HEK293T (cell line): ENCODE measurements at places on chromosomes 3 and 15.

DNA sequence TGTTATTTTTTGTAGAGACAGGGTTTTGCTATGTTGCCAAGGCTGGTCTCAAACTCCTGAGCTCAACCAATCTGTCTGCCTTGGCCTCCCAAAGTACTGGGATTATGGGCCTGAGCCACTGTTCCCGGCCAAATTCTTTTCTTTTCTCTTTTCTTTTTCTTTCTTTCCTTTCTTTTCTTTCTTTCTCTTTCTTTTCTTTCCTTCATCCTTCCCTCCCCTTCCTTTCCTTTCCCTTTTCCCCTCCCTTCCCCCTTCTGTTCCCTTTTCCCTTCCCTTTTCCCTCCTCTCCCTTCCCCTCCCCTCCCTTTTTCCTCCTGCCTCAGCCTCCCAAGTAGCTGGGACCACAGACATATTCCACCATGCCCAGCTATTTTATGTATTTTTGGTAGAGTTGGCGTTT, 3.1 kb upstream of the ARF4 start:
- DNase-seq, result no peak

DNA sequence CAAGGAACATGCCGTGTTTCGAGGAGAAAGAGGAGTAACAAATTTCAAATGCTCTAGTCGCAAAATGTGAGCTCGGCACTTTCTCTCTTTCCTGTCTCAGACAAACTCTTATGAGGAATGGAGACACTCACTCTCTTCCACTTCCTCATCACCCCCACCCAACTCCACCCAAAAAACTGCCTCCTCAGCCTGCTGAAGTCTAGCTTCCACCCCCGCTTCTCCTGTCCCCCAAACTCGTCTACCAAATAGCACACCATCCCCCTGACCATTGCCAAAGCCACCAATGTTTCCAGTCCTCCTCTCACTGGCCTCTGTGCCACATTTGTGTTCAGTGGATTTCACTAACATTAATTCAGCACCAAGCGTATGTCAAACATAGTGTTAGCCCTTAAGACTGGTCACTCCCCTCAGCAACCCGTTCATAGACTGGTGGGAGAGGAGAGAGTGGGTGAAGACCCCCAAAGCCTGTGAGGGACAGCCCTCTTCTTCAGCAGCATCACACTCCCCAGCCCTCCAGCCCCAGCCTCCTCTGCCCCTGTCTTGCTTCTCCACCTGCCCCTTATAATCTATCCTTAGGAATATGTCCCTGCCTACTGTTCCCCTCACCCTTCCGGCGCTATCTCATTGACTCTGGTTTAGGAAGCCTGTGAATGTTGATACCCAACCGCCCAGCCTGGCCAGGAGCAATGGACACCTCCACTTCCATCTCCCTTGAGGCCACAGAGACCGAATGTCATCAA, 77.3 kb downstream of the FAM174B start:
- DNase-seq, result no peak

- no peak for DNase-seq
These were observed 166.8 kb downstream of the IL1RAP start for GRCh38 chr3:190680691-190681090.

DNA sequence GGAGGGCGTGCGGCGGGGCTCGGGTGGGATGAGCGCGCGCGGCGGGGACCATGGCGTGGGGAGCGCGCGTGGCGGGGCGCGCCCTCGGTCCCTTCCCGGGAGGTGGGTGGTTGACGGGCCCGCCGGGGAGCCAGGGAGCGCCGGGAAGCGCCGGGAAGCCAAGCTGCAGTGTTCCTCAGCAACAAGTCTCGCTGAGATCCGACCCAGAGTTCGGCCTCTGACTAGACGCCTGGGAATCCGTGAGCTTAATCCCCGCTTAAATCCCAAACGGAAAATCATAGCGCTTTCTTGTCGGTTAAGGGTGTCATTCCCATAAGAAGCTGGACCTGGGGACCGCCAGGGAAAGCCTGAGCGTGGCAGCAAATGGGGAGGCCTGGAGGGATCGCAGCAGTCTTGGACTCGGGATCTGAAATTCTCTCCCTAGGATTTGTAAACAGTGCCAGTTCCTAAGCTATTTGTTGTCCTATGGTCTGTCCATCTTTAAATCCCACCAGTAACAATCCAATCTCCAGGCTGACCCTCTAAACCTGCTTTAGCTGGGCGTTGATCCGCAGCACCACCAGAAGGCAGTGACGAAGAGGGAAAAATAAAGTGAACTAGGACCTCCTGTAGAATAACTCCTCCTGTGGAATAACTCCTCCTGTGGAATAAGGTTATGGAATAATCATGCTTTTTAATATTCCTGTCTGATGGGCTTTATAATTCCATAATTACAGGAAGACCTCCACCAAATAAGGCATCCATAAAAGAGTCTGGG, 570 bp upstream of the NEDD4 start:
- peak; percentile 23 for DNase-seq

DNA sequence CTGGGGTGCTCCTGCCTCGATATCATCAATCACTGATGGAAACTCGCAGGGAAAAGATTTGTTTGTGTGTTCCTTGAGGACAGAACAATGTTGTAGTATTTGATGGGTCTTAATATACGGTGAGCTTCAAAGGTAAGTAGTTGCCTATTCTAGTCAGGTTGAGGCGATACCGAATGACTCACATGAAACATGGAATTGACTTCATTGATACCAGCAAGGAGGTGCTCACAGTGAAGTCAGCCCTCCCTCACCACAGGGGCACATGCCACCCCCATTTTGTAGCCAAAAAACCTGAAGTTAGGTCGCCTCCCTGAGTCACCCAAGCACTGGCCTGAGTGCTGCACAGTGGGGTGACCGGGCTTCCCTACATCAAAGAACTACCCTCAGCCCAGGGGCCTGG, 3.7 kb upstream of the ALDH1A3 start:
- no peak for DNase-seq

GRCh38 chr3:43423142-43423541, 136.8 kb downstream of the SNRK start:
- DNase-seq, result no peak

- no peak for DNase-seq
These were observed 18.8 kb downstream of the PPP1R2 start for GRCh38 chr3:195524171-195524896.

DNA sequence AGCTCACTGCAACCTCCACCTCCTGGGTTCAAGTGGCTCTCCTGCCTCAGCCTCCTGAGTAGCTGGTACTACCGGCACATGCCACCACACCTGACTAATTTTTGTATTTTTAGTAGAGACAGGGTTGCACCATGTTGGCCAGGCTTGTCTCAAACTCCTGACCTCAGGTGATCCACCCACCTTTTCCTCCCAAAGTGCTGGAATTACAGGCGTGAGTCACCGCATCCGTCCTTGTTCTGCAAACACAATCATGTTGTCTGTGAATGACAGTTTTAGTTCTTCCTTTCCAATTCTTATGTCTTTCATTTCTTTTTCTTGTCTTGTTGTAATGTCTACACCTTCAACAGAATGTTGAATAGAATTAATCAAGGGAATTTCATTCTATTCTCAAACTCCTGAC, 16.3 kb upstream of the SMCO1 start:
- no peak for DNase-seq

GRCh38 chr3:183447206-183448001, 19.0 kb upstream of the MCF2L2 start:
- peak; percentile 81 for DNase-seq

DNA sequence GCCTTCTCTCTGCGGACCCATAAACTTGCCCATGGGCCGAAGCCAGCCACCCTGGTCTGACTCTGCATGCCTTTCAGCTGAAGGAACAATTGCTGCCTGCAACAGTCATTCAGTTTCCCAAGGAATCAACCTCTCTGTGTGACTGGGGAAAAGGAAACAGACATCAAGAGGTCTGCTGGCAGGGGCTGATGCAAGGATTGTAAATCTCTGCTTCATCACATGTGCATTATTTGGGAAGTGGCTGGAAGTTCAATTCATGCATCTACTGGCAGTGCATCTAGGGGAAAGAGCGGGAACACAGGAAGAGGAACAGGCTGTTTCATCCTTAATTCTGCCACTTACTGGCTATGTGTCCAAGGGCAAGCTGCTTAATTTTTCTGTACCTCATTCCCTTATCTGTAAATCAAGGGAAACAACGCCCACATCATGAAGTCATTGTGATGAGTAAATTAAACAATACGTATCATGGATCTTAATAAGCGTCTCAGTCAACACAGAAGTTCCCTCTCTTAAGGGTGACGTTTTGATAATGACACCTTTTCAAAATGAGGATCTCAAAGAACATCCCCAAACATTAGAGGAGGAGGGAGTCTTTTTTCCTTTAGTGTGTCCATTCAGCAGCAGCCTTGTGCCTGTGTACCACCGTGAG, 17.4 kb upstream of the ADPGK start:
- DNase-seq, result no peak

DNA sequence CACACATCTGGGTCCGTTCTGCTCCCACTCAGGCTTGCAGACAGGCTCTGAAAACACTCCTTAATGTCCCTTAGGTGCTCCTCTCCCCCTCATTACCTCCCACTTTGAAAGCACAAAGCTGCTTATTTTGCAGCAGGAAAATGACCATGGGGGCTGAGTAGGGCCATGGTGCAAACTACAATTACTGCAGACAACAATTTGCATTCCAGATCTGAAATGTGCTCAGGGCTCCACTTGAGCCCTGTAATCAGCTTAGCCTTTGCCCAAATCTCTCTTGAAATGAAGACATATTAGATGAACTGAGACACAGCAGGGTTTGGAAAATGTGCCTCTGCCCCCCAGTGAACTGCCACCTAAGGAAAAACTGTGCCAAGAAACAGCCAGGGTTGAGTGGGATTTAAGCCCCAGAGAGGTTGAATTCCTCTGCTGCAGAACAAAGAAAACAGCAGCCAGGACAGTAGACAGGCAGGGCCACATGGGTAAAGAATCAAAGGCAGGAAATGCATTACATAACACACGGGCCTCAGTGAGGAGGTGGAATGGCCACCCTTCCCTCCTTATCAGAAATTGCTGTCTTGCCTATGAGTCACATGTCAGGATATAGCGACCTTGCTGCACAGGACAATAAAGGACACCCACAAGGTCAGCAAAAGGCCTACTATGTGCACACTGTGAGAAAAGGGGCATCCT, 126.8 kb upstream of the ARHGEF3 start:
- DNase-seq, result no peak

DNA sequence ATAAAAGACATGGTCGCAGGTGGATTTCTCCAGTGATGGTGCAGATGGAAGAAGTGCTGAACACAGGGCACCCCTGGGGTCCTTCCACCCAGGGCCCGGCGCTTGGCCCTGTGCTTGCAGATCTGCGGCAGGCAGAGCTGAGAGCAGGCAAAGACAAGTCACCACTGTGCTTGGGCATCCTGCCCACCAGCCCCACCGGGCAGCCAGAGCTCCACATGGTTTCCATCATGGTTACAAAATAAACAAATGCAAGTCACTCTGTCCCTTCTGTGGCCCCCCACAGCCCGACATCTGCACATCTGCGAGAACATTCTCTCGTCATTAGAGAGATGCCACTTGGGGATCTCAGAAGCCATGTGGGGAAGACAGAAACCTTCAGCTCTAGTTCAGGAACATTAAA, 37.6 kb upstream of the SFMBT1 start:
- no peak for DNase-seq

DNA sequence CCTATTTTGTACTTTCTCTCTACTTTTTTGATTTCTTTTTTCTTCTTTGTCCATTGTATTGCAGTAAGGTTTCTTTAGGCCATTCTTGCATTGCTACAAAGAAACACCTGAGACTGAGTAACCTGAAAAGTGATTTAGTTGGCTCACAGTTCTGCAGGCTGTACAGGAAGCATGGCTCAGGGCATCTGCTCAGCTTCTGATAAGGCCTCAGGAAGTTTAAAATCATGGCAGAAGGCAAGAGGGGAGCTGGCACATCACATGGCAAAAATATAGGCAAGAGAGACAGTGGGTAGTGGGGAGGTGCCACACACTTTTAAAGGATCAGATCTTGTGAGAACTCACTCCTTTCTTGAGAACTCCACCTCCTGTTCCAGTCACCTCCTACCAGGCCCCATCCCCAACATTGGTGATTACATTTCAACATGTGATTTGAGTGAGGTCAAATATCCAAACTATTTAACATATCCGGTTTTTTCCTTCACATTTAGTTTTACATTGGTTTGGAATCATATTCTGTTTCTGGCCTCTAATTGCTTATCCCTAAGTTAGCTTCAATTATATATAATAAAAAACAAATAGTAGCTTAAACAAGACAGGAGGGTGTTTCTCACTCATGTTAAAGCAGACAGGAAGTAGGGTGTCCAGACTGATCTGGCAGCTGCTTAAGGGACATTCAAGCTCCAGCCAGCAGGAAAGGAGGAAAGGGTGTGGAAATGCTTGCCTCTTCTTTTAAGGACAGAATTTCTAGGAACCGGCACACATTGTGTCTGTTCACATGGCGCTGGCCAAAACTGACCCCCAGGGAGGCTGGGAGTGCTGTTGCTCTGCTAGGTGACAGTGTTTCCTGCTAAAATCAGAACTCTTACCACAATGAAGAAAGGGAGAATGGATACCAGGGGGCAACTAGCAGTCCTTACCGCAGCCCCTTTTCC, 28.8 kb upstream of the SKOR1 start:
- DNase-seq, result no peak

GRCh38 chr3:162285259-162285658, 788.7 kb downstream of the OTOL1 start:
- no peak for DNase-seq

GRCh38 chr3:55609230-55609827, 122.2 kb upstream of the WNT5A start:
- DNase-seq, result peak; percentile 41

DNA sequence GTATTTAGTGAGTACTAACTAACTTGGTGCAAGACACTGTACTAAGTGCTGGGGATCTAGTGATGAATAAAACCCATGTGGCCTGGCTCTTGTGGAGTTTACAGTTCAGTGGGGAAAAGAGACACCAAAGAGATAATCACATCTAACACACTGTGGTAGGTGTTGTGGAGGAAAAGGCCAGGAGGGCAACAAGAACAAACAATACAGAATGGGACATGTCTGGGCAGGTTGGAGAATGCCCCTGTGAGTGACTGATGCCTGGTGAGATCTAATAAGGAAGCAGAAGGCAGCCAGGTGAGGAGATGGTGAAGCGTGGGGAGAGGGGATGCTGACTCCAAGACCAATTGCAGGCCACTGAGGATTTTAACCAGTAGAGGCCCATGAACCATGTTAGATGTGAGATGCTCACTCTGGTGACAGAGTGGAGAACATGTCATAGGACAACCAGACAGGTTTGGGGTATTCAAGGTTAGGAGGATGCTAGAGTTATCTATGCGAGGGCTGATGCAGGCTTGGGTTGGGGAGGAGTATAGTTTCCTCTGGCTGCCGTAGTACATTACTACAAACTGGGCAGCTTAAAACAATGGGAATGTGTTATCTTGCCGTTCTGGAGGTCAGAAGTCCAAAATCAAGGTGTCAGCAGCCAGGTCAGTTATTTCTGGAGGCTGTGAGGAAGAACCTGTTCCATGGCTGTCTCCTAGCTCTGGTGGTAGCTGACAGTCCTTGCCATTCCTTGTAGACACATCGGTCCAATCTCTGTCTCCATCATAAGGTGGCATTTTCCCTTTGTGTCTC, 81.4 kb downstream of the ARNT2 start:
- DNase-seq, result no peak

- DNase-seq, result no peak
These were observed 34.1 kb downstream of the EOMES start for GRCh38 chr3:27688053-27688452.

- no peak for DNase-seq
These were observed 253.6 kb downstream of the UACA start for GRCh38 chr15:70509731-70510143.
